ENCODE measurements at places on chromosomes 6 and 20. TPM values are rescaled to one million over a fixed set of nuclear protein-coding genes. Genes with fewer than 3 reads are reported as not detected.
A peak's percentile ranks its signal among the peaks of the same experiment; 100 is the strongest.

The HEY2 gene
- not detected for total RNA-seq

The APOBEC2 gene
- not detected for total RNA-seq

The TMEM200A gene
- total RNA-seq = not detected

The OTOR gene
- not detected for total RNA-seq

The BNIP5 gene
- 3.6 TPM for total RNA-seq

The POU5F1 gene
- total RNA-seq = 1.7 TPM

The DEK gene
- 139 TPM for total RNA-seq

The SCP2D1 gene
- 0.18 TPM for total RNA-seq

The REM1 gene
- not detected for total RNA-seq

The PERP gene
- 71.2 TPM for total RNA-seq

DNA sequence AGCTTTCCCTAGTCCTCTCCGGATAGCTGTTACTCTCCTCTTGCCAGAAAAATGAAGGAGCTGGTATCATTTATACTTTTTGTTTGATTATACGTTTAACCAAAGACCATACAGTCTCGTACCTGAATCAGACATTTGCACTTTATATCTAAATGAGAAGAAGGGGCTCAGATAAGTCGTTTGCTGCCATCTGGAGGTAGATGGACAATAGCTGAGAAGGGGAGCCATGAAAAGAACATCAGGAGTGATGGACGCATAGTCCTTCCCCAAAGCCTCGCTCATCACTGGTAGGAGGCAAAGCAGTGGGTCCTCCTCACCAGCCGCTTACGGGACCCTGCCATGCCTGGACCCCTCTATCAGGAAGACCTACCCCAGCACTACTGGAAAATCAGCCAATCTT, 45.4 kb downstream of the RPF2 start:
- no peak for DNase-seq

DNA sequence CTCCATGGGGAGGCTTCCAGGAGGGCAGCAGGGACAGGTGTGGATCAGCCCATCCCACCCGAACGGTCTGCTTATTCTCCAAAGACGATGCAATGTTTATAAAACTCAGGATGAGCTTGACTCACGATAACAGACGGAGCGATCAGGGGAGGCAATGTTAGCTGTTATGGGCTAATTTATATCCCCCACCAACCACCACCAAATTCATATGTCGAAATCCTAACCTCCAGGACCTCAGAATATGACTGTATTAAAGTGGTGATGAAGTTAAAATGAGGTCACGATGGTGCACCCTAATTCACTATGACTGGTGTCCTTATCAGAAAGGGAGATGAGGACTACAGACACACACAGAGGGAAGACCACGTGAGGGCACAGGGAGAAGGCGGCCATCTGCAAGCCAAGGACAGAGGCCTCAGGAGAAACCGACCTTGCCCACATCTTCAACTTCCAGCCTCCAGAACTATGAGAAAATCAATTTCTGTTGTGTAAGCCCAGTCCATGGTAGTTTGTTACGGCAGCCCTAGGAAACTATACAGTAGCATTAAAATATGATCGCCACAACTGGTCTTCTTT, 7.0 kb downstream of the ADTRP start:
- DNase-seq = no peak

DNA sequence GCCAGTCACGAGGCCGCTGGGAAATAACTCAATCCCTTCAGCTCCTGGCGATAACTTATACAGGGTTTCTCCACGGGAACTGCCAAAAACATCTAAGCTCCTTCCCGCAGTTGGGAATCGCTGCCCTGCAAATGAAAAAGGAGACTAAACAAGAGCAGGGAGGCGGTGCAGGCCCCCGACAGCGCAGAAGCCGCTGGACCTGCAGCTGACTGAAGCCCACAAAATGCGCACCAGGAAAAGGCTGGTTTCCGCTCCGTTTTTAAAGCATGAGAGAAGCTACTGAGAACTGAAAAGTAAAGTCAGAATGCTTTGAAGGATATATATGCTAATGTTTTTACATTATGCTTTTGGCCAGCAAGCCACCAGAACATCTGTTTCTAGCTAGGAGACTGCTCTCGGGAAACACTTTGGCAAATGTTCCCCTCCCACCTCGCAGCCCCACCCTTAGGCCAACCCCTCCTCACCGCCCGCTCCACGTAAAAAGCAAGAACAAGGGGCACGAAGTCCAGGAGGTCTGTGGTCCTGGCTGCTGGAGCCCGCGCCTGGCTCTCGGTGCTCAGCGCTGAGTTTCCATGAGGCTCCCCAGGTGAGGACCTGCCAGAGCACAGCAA, 90.5 kb downstream of the SOD2 start:
- DNase-seq = no peak

GRCh38 chr6:48084201-48084600, 26.8 kb downstream of the PTCHD4 start:
- DNase-seq = no peak

DNA sequence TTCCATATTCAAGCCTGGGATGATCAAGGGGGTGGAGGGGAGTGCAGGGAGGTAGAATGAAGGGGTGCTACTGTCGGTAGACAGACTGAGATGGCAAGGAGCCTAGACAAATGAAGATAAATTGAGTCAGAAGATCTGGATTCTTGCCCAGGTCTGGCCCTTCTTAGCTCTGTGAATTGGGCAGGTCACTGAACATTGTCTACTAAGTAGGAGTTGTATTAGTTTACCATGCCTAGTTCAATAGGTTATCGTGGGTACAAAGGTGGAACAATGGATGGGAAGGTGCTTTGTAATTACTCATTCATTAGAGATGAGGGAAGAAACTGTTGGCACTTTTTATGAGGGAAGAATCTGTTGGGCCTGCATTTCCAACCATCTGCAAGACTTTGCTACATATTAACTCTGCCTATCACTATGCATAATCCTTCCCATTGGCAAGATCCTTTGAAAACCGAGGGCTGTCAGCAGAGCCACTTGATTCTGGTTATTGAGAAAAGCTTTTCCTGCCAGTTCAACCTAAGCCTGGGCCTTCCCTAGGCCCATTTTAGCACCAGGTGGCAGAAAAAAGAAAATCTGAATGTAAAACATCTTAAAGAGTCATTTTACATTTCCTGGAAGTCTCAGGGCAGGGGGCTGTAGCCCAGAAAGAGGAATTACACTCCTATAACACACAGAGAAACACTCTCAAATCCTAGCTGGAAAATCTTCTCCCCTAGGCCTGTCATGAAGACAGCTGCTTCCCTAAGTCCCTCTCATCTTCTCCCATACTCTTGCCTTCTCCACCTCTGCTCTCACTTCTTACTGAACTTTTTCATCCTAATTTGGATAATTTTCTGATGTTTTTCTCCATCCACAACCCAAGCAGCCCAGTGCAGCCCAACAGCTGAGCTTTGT, 103.5 kb downstream of the CD24 start:
- DNase-seq = peak; percentile 74

DNA sequence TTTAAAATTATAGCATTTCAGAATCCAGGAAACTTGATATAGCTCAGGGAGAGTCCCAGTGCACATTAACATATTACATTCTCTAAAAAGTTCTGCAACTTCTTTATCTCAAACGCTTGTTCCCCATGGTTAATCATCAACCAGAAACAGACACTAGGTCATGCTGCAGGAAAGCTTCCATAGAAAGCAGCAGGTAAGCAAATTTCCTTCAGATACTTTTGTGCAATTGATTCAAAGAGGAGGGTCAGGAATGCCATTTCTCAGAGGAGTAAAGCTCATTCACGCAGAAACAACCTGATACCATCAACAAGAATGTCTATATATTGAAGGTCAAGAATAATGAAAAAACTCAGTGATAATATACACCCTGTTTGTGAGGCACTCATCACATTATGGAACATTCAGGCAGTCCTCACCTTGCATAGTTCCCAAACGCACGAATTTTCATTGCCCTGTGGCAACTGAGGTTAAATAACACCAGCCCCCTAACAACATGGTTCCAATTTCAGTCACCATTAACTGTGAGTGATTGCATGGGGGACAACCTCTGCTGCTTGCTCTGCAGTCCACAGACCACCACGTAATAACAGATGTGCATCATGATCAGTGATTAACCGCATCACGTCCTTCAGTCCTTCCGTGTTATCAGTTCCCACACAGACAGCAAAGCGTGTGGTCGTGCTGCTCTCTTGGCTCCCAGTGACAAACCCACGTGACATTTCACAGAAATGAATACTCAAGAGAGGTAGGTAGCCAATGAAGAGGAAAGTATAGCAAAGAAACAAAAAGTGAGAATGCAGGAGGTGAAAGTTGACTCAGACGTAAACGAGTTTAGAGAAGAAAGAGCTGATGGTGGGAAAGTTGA, 95.7 kb downstream of the LY86 start:
- no peak for DNase-seq

DNA sequence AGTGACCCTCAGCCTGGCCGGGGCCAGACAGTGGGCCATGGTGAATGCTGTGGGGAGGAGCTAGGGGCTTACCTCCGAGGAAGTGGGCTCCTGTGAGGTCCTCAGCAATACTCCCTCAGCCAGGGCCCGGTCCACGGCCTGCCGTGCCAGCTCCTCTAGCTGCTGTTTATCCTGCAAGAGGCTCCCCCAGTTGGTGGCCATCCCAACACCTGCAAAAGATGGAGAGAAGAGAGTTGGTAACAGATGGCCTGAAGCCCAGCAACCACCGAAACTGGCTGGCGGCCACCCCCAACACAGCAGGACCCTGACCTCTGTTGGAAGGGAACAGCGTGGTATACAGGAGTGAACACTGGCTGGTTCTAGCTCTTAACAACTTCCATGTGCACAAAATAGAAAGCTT, 4.0 kb downstream of the GSS start:
- no peak for DNase-seq

DNA sequence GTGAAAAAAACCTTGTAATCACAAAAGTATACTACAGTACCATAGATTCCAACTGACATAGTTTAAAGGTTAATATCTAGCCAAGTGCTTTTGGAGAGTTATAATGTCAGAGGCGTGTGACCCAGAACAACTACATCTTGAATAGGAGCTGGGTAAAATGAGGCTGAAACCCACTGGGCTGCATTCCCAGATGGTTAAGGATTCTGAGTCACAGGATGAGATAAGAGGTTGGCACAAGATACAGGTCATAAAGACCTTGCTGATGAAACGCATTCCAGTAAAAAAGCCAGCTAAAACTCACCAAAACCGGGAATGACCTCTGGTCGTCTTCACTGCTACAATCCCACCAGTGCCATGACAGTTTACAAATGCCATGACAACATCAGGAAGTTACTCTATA, 22.4 kb upstream of the KIAA0408 start:
- no peak for DNase-seq

DNA sequence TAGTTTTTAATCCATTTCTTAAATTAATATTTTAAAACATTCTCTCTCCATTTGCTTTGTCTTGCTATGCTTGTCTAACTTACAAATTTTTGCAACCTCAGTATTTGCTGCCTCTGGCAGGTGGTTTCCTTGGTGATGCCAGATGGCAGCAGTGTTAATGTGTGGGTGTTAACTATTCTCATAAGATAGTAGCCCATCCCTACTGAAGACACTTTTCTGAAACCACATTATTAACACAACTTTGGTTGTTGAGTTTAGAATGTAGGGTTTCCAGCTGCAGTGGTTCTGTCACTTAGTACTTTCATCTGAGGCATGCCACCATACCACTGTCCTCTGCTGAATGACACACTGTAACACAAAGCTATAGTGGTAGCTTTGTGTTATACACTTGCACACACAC, 75.1 kb downstream of the MYO6 start:
- no peak for DNase-seq

GRCh38 chr6:140669321-140669720, 1294.9 kb upstream of the CITED2 start:
- no peak for DNase-seq

- DNase-seq = no peak
These were observed 4.0 kb downstream of the FUCA2 start for GRCh38 chr6:143507358-143508145.

GRCh38 chr20:24630486-24631172, 161.2 kb downstream of the SYNDIG1 start:
- DNase-seq = no peak

- no peak for DNase-seq
These were observed 210.5 kb downstream of the MOXD1 start for GRCh38 chr6:132190815-132191175.

DNA sequence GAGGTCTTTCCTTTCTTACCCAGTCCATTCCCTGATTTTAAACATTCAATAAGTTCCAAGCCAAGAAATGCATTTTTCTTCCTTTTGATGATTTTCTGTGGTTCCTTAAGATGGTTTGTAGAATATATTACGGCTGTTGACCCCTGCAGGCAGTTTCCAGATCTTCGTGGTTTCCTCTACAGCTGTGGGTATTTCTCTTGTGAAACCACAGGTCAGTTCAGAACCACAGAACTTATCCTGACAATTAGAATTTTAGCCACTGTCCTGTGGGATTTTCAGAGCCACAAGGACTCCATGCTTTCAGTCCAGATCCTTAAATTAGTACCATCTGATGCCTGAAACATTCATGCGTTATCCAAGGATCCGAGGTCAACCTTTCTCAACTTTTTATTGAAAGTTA, 29.7 kb upstream of the EXOC2 start:
- no peak for DNase-seq

GRCh38 chr6:162651505-162651904, 76.1 kb downstream of the PRKN start:
- DNase-seq = no peak

GRCh38 chr6:7145885-7146828, 38.4 kb downstream of the RREB1 start:
- peak; percentile 90 for DNase-seq

All from HT-29 (cell line).